ENCODE measurements at places on chromosomes 11 and 22.

DNA sequence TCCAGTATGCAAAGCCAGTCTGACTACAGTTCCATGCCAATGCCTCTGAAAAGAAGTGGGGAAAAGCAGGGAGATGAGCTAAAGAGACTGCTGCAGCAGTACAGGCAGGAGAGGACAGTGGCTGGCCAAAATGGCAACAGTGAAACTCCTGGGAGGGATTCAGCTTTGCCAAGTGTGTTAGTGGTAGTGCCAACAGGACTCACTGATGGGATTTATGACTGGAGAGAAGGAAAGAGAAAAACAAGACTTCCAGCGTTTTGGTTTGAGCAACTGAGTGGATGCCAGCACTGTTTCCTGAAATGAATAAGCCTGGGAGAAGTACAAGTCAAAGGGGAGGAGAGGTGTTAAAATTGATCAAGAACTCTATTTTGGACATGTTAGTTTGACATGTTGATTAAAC, 80.9 kb downstream of the PLEKHA7 start:
- no peak for DNase-seq

- no peak for DNase-seq
Observed at GRCh38 chr11:60798631-60799030, 13.5 kb downstream of the MS4A10 start.

- DNase-seq, result no peak
Observed at GRCh38 chr22:49081261-49081666, 746.4 kb downstream of the BRD1 start.

- no peak for DNase-seq
Observed at GRCh38 chr11:35338921-35339320, 80.4 kb downstream of the SLC1A2 start.

- DNase-seq, result no peak
Observed at GRCh38 chr11:134157451-134157850, 66.3 kb downstream of the NCAPD3 start.

DNA sequence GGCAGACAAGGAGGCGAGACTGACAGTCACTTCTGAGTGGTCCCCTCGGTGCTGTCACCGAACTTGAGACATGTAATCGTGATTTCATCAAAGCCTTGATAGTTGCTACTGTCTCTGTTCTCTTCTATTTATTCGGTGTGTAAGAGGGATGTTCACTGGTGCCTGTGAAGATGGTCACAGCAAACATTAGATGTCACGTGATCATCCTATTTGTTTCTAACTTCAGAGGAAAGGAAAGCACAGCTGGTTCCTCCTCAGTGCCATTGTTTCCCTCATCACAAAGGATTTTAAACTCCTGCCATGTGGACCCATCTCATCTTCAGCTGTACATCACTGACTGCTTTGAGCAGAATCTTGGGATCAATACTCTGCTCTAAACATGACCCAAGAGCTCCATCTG, 73.1 kb upstream of the CLMP start:
- no peak for DNase-seq

- no peak for DNase-seq
Observed at GRCh38 chr22:41842996-41843970, 10.4 kb downstream of the SREBF2 start.

DNA sequence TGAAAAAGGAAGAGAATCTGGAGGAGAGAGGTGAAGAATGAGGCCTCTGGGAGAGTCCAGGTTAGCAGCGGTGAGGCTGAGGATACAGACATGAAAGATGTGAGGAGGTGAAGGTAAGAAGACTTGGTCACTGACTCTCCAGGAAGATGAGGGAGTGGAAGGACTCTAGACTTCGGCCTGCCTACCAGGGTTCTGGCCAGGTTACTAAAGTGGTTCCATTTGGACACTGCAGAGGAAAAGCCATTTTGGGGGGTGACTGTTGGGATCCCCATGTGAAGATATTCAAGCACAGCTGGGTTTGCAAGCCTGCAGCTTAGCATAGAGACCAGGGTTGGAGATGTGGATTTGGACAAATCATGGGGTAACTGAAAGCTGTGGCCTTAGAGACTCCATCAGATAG, 7.8 kb downstream of the DCHS1 start:
- no peak for DNase-seq

- no peak for DNase-seq
Observed at GRCh38 chr11:57001674-57002401, 13.1 kb downstream of the OR5AK2 start.

- DNase-seq, result no peak
Observed at GRCh38 chr11:30322191-30322590, 713 bp upstream of the ARL14EP start.

DNA sequence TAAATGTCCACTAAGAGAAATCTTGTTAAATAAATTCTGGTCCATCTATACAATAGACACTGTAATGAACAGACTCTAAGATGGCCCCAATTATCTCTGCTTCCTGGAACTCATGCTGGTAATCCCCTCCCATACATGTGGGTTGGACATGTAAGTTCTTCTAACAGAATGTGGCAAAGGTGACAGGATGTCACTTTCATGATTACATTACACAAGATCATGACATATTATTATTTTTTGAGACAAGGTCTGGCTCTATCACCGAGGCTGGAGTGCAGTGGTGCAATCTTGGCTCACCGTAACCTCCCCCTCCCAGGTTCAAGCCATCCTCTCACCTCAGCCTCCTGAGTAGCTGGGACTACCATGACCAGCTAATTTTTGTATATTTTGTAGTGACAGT, 14.6 kb upstream of the NDUFC2 start:
- DNase-seq, result no peak

DNA sequence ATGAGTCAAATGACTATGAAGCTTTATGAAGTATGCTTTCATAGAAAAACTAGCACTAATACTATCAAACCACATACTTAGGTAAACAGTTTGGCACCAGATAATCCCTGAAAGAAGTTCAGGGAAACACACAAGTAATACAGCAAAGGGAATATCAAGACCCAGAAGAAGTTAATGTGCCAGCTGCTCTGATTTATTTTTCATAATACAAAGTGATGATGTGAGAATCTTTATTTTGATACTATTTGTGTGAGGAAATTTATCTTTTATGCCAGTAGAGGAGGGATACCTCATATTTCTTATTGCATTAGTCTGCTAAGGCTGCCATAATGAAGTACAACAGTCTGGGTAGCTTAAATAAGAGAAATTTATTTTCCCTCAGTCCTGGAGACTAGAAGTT, 67.7 kb upstream of the ANO3 start:
- no peak for DNase-seq

GRCh38 chr22:42855211-42855610, 1.9 kb downstream of the ARFGAP3 start:
- no peak for DNase-seq

- no peak for DNase-seq
Observed at GRCh38 chr11:91776655-91777054, 448.0 kb upstream of the FAT3 start.
